ENCODE measurements at places on chromosomes 4 and X.
A peak's percentile ranks its signal among the peaks of the same experiment; 100 is the strongest.

DNA sequence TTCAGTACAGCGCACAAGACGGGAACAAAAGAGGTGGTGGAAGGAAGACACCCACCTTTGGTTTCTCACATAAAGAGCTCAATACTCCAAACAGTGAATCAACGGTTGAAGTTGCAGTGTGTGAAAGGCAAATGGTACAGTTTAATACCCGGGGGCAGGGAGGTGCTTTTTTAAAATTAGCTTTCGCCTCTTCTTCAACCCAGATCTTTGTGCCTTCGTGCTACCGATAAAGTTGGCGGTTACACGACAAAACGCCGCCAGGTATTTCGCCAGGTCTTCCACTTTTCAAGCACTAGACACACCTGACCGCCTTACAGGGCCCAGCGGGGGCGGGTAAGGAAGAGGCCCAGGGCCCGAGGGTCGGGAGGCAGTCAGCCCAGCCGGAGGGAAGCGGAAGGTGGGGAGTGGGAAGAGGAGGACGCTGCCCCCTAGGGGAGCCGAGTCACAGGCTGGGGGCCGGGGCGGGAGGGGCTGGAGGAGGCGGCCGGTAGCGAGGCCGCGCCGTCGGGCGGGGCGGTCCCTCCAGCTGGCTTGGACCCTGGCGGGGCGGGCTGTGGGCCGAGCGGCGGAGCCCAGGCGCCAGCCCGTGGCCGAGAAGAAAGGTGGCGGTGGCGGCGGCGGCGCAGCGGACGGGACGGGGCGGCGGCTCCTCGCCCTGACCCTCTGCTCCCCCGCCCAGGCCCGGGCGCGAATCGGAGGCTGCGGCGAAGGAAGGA is 16.0 kb downstream of the UTP3 start:
- peak; percentile 84 for DNase-seq

- DNase-seq: peak; percentile 71
Measured at GRCh38 chrX:101619364-101619763, 1.6 kb upstream of the ARMCX6 start.

DNA sequence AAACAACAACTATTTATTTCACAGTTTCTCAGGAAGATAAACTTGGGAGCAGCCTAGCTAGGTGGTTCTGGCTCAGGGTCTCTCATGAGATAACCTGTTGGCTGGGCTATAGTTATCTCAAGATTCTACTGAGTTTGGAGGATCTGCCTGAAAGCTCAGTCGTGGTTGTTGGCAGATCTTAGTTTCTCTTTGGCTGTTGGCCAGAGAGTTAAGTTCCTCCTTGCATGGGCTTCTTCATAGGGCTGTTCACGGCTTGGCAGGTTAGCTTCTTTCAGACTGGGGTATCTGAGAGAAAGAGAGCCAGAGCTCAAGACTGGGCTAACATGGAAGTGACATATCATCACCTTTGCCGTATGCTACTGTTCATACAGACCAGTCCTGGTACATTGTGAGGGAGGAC is 28.7 kb downstream of the SEC24B start:
- DNase-seq: no peak

GRCh38 chr4:8477095-8477635 is 36.6 kb downstream of the TRMT44 start:
- no peak for DNase-seq

DNA sequence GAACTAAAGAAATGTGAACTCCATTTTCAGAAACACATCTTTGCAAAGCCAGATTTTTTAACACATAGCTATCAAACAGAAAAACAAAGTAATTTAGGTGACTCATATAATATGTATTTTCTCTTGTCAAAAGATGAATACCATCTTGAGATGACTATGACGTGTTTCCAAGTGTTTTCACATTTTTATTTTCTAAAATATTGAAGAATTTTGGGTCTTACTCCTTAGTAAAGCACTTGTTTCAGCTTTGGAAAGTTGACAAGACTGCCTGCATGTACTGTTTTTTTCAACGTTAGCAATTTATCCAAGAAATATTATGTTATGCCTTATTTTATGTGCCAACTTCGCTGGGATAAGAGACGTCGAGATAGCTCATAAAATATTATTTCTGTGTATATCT is 733.9 kb upstream of the EPHA5 start:
- no peak for DNase-seq

DNA sequence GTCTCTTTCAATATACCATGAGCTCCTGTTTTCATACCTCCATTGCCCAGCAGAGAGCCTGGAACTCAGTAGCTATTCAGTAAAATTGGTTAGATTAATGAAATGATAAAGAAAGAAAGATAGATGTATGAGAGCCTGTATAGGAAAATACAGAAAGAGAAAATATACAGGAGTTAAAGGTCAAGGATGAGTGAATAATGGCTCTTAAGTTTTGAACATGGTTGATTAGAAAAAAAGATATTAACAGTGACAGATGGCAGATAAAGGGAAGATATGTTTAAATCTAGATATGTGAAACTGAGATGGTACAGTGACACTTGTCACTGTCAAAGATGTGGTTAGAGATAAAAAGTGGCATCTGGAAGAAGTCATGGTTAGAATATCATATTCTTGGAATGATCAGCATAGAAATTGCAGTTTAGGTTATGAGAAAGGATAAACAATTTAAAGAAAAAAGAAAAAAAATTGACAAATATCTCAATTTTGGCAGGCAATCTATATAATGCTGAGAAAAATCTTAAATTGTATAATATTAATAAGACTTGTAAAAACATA is 179.2 kb downstream of the TBCK start:
- DNase-seq: no peak

DNA sequence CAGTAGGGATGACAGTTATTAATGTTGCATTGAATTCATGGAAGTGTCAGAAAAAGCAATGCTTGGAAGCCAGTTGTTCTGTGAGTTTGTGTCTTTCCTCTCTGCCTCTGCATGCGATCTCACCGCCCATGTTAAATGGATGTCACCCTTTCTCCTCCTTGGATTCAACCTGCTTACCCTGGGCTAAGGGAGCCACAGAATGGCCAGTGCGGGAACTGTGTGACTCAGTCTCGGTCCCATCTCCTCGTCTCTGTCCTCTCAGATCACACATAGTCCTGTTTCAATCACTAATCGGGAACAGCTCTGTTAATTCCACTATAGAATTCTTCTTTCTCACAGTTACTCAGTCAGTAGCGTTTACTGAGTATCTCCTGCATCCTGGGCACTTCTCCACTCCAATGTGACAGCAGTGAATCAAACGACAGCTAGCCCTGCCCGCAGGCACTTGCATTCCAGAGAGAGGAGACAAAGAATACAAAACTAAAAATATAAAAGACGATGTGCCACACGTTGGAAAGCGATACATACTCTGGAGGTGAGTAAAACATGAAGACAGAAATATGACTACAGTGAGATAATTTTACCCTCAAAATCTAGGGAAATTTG is 53.6 kb upstream of the TLR3 start:
- DNase-seq: no peak

DNA sequence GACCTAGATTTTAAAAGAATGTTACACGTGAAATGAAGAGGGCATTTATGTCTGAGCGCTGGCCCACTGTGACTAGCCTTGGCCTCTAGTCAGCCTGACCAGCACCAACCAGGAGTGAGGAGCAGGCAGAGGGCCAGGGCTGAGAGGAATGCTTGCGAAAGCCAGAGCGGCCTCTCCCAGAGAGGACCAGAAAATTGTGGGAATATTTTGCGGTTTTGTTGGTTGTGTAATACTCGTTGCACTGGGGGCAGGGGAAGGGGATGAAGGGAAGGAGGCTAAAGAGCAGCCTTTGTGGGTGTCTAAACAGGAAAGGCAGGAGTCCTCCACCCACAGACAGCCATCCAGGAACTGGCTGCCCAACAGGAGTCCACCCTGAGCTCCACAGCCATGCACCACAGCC is 3.8 kb downstream of the GABRE start:
- no peak for DNase-seq

GRCh38 chrX:11551151-11551550 is 114.6 kb downstream of the ARHGAP6 start:
- DNase-seq: no peak

DNA sequence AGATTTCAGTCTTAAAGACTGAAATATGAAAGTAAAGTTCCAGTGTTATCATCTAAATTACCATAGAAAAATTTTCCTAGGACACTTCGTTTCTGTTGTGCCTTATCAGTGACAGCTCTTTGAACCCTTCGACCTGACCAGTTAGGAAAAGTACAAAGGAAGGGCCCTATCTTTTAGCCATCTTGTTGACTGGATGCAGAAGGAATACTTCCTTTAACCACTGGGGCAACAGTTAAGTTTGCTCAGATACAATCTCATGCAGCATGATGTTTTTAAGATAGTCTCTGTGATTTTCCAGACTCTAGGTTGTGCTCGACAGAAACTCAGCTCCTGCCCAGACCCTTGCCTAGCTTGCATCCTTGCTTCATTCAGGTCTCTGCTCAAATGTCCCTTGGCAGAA is 210.5 kb upstream of the RPS6KA3 start:
- no peak for DNase-seq

- DNase-seq: no peak
Measured at GRCh38 chr4:844752-845232, 18.9 kb upstream of the CPLX1 start.

DNA sequence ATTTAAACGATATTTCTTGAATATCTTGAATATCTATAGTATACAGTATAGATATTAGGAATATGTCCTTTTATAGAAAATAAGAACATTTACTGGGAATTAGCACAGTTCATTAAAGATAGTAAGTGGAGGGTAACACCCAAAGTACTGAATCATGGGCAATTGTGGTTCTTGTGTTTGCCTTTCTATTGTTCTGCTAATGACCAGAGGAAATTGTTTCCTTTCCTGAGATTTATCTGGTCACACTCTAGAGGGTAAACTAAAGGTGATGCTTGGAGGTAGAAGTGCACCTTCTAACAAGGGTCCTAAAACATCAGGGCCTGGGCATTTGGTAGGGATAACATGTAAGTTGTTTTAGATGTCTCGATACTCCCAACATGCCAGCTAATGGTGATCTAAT is 241.3 kb upstream of the SFRP2 start:
- no peak for DNase-seq

DNA sequence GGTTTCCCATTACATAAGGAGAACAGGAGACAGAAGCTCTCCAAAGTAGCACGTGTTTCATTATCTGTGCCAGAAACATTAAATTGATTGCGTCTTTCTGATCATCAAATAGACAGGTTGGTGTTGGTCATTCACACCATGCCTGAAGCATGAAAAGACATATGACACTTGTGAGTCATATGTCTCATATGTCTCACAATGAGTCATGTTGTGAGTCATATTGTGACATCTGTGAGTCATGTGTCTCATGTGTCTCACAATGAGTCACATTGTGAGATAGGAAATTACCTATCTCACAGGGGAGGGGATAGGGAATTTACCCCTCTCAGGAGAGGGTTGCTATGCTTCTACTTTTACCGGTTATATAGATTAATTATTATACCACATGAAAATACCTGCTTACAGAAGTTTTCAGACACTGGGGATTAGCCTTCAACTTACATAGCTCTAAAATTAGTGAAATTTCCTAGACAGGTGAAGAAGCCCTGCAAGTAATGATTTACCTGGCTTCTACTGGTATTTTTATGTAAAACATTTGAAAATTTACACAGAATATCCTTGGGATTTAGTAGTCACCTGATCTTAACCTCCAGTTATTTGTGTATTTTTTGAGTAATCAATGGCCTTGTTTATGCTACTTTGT is 80.8 kb downstream of the NPFFR2 start:
- DNase-seq: peak; percentile 28
